ENCODE measurements at places on chromosomes 2 and 18.

DNA sequence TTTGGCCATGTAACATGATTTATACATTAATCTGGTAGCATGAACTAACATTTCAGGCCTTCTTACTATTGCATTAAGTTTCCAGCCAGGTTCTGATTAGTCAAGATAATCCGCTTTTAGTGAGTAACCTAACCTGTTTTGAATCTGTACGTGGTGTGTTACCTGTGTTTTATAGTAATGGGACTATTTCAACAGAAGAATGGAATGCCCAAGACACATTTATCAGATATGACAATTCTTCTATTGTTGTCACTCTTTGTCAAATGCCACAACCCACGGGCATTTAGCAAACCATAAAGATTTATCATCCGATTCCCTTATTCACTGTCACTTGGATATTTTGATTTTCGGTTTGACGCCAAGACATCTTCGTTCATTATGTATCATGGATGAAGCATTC, 117.9 kb downstream of the ETAA1 start:
- no peak for DNase-seq

DNA sequence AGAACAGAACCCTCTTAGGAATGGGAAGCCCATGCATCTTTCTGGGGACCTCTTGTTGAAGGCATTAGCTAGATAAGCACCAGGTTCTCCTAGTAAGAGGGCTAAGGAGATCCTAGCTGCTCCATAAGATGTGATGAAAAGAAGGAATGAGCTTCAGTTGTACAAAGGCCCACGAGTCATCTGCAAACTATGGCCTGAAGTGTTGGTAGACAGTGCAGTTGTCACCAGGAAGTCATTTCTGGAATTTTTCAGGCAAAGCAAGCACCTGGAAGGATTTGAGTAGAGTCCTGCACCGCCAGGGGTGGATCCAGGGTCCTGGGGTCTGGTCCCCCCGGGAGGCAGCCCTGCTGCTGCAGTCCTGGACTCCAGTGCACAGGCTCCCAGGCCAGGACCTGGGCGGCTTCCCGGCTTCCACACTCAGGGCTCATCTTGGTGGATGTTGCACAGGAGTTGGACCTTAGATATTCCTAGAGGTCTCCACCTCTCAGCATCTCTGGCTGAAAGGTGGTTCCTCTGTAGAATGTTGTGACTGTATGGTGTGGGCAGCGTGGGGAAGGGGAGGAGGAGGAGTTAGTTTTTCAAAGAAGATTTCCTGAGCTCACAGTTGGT, 85.3 kb downstream of the LDLRAD4 start:
- DNase-seq = no peak

DNA sequence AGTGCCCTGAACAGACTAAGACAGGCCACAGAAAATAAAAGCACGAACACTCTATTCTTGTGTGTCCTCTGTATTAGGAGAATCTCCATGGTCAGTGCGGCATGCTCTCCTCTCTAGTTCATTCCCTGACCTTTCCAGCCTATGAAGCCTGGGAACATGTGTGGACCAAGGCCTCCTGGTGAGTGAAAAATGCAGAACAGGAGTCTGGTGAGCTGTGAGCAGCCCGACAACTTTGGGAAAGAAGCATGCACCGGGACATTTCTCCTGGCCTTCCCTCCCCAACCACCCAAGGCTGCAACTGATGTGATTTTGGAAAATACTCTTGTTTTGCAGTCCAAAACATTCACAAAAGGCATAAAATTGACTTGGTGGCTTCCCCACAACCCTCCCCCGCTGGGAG, 878.3 kb upstream of the ID2 start:
- DNase-seq = no peak

GRCh38 chr2:143513081-143513480, 383.9 kb downstream of the ARHGAP15 start:
- DNase-seq = no peak

- no peak for DNase-seq
Observed at GRCh38 chr2:189658306-189659212, 2.7 kb upstream of the ASNSD1 start.

- DNase-seq = no peak
Observed at GRCh38 chr2:214856137-214856536, 46.7 kb upstream of the BARD1 start.

- DNase-seq = no peak
Observed at GRCh38 chr2:118110991-118111390, 22.7 kb downstream of the INSIG2 start.

DNA sequence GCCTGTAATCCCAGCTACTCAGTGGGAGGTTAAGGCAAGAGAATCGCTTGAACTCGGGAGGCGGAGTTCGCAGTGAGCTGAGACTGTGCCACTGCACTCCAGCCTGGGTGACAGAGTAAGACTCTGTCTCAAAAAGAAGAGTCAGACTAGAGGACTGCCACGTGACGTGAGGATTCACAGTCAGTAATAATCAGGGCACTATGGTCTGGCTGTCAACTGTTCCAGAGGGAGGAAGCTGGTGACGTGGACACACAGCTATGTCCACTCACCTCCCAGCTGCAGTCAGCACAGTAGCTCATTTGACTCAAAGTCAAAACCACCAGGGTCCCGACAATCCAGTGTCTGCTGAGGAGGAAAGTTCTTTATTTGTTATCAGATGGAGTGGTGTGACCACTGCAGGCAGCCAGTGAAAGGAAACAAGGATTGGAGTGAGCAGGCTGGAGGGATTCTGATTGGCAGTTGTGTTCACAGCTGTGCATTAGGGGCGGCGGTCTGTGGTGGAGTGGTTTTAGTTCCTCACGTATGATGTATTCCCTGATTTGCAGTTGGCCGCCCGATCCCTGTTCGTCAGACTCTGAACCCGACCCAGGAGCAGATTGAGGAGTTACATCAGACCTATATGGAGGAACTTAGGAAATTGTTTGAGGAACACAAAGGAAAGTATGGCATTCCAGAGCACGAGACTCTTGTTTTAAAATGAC, 37.9 kb downstream of the MOGAT1 start:
- DNase-seq = peak; percentile 89

GRCh38 chr2:232672588-232672987, 24.5 kb upstream of the GIGYF2 start:
- DNase-seq = no peak

- no peak for DNase-seq
Observed at GRCh38 chr2:222538535-222538934, 114.2 kb downstream of the SGPP2 start.

DNA sequence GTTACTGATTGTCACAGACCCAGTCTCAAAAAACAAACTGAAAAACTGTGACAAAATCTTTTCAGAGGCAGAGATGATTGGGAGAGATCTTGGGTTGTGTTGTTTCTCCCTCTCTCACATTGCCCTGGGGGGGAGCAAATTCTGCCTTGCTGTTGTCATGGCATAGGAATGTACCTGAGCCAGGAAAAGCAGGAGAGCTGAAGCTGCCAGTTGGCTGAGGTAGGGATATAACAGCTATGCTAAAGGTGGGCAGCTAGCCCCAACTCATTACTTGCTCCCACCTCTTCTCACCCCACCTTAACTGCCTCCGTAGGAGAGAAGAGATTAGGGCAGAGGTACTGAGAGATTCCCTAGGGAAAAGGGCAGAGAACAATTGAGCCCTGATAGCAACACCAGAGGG, 299.3 kb downstream of the OSR1 start:
- DNase-seq = no peak

DNA sequence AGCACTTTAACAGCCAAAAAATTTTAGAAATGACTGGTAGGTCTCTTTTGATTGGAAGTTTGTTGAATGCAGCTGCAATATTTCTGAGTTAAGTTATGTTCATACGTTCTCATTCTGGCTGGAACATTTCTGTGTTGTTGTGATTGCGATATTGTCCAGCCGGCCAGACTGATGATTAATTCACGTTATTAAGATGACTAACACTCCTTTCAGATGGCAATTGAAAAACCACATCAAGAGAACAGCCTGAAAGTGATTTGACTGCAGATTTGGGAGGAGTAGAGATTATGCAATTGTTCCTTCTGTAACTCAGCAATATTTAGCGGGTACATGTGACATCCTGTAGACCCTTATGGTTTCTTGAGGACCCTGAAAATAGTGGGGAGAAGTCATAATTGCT, 133.7 kb downstream of the FBXO15 start:
- DNase-seq = no peak

DNA sequence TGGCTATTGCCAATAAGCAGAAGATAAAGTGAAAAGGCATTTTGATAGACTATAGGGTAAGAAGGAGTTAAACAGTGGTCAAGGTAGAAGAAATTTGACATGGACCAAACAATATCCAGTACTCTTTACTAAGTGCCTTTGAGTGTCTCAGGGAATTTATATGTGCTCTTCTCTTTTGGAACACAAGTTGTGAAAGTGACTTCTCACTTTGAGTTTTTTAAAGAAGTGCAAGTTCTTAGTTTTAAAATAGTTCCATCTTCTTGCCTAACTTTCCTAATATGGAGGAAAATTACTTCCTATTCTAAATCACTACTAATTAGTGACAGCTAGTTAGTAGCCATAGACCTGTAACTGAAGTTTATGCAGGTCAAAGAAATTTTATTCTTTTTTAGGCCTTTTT, 63.4 kb downstream of the AFTPH start:
- DNase-seq = no peak

DNA sequence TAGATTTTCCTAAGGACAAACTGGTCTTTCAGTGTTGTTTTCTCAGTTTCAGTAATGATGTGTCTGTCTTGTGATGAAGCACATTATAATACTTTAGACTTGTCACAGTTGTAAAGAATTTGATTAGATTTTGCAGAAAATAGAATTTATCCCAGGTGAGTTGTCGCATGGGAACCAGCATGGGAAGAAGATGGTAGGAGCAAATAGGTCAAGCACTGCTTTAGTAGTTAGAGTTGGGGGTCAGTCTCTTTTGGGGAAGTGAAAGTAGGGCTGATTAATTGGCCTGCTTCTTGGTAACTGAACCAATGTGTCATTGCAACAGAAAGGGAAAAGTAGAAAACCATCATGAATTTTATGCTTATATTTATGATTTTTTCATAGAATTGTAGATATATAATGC, 153.2 kb upstream of the MYO3B start:
- no peak for DNase-seq

GRCh38 chr2:44537264-44537663, 175.5 kb downstream of the CAMKMT start:
- DNase-seq = no peak

DNA sequence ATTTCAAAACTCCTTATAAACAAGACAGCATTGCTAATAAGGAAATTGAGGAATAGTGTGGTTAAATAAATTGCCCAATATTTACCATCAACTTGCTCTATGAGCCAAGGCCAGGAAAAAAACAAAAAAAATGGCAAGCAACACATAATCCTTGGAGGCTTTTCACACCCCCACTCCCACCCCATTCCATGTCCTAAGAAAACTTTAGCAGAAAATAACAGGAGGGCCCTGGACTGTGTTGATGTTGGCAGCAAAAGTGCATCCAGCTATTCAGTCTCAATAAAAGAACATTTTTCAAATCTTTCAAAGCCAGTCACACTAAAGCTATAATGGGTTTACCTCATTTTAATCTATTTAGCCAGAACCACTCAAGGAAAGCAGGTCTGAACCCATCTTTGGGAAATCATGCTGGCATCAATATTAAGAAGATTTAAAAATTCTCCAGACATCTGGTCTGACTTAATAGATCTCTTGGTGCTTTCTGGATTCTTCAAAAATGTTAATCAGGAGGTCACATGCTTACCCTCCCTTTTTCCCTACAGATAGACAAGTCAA, 34.6 kb upstream of the STK17B start:
- DNase-seq = no peak

GRCh38 chr2:226429476-226429875, 370.1 kb downstream of the IRS1 start:
- no peak for DNase-seq

GRCh38 chr2:135985826-135986393, 484 bp upstream of the DARS1 start:
- DNase-seq = no peak

GRCh38 chr2:8552293-8552801, 129.5 kb upstream of the ID2 start:
- no peak for DNase-seq

DNA sequence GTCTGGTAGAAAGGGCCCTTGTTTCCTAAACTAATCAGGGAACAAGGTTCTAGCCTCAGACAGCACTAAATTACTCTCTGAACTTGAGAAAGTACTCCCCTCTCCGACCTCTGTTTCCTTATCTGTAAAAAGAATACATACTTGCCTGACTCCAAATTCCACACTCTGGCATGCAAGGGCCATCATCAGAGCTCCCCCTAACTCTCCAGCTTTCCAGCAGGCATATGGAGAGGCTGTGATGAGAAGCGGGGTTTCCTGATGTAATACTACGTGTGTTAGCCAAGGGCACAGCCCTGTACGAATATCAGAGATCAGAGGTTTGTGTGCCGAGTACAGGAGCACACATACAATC, 1.8 kb upstream of the EVA1A start:
- no peak for DNase-seq

DNA sequence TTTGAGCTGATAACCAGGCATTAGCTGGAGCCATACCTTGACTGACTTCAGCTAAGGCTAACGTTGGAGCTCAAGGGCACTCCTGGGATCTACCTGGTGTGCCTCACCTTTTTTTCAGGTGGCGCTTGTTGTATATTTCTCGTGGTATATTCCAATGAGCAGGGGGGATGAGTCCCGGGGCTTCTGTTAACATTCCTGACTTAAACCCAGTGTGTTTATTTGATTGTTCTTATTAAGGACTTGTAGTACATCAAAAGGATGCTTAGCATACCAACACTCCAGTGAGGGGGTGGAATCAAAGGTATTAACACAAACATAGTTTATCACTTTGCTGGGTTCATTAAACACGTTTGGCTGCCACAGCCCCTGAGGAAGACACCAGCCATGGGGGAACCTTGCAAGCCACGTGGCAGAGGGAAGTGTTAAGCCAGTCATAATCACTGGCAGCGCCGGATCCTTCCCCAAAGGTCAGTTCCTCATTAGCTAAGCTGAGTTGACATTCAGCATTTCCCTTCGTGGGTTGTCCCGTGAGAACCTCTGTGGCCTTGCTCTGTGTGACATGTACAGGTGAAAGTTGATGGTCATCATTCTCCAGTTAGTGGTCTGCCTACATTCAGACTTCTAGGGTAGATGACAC, 119.5 kb upstream of the MCFD2 start:
- DNase-seq = peak; percentile 66

GRCh38 chr2:236164925-236165841, 3.0 kb downstream of the GBX2 start:
- DNase-seq = no peak

GRCh38 chr2:41764131-41764530, 283.7 kb upstream of the PKDCC start:
- DNase-seq = no peak

GRCh38 chr2:5188636-5189035, 503.5 kb upstream of the SOX11 start:
- DNase-seq = no peak

DNA sequence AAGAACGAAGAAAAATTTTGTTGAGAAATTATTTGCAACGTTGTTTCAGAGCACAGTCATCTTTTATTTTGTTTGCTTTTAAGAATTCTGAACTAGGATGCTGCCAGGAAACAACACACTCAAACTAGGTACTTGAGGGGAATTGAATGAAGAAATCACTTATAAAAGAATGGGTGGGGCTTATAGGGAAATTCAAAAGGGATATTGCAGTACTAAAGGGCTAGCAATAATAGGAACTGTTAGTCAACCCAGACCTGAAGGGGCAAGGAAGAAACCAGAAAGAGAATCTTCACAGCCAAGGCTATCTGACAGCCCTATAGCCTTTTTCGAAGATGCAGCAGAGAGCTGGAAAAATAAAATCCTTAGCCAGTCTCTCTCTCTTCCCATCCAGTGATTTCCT, 179.3 kb downstream of the RPRM start:
- DNase-seq = no peak
